Germinal center (tissue), 1 donor: ENCODE measurements at places on chromosomes 16 and 17.
A peak's percentile ranks its signal among the peaks of the same experiment; 100 is the strongest.

DNA sequence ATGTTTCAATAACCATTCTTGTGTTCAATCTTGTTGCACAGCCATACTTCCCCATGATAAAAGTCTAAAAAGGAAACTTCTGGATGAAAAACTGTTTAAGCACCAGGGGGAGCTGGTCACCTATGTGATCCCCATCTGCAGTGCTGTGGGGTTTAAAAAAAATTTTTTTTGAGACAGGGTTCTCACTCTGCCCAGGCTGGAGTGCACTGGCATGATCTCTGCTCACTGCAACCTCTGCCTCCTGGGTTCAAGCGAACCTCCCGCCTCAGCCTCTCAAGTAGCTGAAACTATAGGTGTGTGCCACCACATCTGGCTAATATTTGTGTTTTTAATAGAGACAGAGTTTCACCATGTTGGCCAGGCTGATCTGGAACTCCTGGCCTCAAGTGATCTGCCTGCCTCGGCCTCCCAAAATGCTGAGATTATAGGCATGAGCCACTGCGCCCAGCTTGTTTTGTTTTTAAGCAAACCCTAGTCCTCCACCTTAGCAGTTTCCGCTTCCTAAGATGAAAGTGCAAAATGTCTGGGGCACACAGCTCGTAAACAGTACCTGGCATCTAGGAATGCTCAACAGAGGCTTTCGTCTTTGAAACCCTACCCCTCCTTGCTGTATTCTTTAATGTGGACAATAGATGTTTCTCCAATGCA lies 25.4 kb downstream of the DNAJA2 start:
- peak; percentile 47 for DNase-seq

DNA sequence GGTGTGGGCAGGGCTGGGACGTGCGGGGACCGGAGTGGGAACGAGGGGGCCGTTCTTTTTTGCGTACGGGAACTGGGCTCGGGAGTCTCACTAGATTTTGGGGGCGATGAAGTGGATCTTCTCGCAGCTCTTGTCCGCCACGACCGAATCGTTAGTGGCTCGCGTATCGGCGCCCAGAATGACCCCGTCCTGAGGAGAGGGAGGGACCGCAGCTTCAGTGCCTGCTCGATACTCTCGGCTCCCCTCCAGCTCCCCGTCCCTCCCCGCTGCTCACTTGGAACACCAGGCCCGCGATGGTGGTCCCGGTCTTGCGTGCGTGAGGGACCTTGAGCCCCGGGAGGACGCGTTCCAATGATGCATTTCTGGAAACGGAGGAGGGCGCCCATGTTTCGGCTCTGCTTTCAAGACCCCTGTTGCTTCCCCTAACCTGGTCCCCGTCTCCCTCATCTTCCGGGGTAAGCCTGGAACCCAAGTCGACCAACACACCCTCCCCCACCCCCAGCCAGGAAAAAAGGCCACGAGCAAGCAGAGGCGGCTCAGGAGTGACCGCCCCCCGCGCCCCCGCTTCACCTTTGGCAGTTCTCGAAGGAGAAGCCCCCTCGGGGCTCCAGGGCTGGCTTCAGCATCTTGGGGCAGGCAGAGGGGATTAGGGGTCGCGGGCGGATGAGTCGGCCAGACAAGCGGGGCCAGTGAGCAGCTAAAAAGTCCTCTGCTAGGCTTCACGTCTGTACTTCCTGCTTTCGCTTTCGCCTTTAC lies at the start of gene PSMB10:
Gene PSMB10 (minus strand): TSS at position 727 of the 756 bp plus-strand sequence. CDS start 101 bp downstream, at position 626.
- DNase-seq = peak; percentile 77

DNA sequence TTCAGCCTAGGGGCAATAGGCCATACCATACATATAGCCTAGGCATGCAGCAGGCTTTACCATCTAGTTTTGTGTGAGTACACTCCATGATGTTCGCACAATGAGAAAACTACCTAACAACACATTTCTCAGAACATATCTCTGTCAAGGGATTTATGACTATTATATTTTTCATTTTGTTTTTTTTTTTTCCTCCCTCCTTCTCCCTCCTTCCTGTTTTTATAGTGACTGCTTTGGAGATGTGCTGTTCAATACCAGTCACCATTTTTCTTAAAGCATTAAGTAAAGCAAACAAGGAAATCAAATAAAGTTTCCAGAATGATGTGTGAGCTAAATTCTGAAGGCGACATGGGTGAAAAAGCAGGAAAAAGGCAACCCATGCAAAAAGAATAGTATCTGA lies 194.6 kb downstream of the STX8 start:
- DNase-seq = no peak

DNA sequence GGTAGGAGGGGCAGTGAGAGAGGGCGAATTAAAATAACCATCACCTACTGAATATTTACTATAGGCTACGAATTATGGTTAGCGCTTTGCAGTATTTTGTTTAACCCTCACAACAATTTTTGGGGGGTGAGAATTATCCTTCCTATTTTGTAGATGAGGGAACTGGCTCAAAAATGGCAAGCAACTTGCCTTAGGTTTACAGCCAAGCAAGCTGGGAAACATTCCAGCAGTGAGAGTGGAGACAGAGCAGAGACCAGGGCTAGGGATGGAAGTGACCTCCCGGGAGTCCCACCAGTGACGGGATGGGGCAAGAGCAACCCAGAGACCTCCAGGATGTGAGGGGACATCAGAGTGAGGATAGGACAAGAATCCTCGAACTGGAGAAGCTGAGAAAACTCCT lies 352 bp upstream of the VMO1 start:
- no peak for DNase-seq

- no peak for DNase-seq
Measured at GRCh38 chr16:83994703-83995102, 26.7 kb downstream of the NECAB2 start.

DNA sequence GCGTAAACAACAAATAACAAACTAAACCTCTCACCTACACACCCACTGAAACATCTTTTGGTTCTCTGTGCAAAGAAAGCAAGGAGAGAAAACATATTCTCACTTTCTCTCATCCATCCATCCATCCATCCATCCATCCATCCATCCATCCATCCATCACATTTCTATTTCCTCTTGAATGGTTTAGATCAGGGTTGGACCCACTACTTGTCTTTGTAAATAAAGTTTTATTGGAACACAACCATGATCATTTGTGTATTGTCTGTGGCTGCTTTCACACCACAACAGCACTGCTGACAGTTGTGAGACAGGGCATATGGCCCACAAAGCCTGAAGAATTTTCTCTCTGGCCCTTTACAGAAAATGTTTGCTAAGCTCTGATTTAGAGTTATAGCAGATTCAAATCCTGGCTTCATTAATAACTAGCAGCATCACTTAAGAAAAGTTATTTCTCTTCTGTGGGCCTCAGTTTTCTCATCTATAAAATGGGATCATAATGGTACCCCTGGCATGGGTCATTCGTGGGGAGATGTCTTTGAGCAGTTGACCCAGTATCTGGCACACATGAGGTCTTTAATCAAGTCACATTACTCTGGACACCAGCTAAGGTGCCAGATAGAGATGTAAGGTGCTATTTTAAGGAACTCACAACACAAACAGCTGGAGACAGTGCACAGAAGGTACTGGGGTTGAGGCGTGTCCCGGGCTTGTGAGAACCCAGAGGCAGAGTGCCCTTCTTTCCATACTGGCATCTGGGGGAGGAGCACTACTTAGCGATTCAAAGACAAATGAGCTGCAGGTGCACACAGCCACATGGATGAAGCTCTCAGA lies 146.3 kb downstream of the CMIP start:
- no peak for DNase-seq

DNA sequence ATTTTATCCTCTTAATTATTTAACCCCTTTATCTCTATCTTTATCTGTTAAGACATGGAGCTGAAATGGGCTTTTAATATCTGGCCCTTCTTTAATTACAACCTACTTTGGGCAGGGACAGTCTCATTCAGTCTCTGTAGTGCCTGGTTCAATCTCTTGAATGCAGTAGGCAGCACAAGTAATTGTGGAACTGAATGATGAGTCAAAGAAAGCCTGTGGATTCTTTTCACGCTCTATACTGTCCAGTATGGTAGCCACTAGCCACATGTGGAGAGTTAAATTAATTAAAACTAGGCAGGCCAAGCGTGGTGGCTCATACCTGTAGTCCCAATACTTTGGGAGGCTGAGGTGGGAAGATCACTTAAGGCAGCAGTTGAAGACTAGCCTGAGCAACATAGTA lies 9.3 kb downstream of the BPTF start:
- no peak for DNase-seq

GRCh38 chr17:43442711-43443110 lies 41.1 kb upstream of the DHX8 start:
- no peak for DNase-seq

- DNase-seq = no peak
Measured at GRCh38 chr17:73657473-73658116, 13.3 kb upstream of the SDK2 start.

- DNase-seq = no peak
Measured at GRCh38 chr17:32998887-32999228, 7.2 kb downstream of the SPACA3 start.

DNA sequence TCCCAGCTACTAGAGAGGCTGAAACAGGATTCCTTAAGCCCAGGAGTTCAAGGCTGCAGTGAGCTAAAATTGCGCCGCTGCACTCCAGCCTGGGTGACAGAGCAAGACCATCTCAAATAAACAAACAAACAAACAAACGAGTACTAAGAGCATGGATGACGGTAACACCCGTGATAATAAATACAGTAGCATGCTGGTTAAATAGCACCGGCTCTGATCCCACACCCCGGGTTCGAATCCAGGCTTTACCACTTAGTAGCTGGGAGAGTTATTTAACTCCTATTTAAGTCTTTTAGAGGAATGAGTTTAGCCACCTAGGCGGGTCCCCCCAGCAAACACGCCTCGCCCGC lies 301 bp upstream of the METTL22 start:
- no peak for DNase-seq

DNA sequence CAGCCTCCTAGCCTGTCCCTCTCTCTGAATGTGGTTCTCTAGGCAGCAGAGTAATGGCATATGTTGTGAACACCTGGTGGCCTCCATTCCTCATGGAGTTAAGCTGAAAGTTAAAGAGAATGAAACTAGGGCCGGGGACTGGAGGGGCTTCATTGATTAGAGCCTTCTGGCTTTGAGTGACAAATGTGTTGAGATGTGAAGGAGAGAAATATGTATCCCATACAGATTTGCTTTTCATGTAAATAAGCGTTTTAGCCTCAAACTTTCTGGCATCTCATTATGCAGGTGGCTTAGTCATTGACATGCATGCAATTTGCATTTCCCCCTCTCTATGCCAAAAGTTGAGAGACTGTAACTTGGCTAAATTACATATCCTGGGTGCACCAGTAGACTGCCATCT lies 537.7 kb upstream of the EEF2KMT start:
- DNase-seq = no peak

- no peak for DNase-seq
Measured at GRCh38 chr17:82709676-82710498, 6.6 kb upstream of the FN3KRP start.

- no peak for DNase-seq
Measured at GRCh38 chr16:14364386-14365199, 265.5 kb downstream of the PARN start.

GRCh38 chr16:55390630-55391237 lies 66.7 kb downstream of the IRX6 start:
- DNase-seq = no peak

- DNase-seq = no peak
Measured at GRCh38 chr17:57006040-57006439, 28.1 kb downstream of the SCPEP1 start.

DNA sequence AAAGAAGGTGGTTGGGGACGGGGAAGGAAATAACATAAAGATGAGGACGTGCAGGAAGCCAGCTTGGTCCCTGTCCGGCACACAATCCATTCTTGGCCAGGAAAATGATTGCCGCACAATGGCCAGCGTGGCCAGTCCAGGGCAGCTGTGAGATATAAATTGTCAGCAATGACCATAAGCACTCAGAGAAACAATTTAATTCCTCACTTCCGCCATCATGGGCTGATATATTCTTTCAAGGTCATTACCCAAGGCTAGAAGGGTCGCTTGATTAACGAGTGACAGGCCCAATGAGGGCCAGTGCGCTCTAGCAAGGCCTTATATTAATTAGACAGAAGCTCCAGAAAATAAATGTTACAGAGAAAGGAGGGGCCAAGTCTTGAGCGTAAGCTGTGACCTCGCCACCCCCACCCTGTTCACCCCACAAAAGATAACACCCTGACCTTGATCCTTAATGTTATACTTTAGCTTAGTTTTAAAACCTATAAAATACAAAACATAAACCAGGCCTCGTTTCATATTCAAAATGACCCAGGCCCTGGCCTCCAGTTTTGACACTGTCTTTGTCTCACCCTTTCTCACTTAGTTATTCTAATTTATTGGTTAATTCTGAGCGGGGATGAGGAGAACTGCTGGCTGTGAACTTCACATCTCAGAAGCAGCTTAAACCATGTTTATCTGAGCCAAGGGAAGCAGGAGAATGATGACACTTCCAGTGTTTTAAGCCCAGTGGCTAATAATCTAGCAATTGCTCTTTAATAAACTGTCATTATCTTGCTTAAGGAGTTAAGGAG lies 478.3 kb upstream of the ZFHX3 start:
- no peak for DNase-seq

DNA sequence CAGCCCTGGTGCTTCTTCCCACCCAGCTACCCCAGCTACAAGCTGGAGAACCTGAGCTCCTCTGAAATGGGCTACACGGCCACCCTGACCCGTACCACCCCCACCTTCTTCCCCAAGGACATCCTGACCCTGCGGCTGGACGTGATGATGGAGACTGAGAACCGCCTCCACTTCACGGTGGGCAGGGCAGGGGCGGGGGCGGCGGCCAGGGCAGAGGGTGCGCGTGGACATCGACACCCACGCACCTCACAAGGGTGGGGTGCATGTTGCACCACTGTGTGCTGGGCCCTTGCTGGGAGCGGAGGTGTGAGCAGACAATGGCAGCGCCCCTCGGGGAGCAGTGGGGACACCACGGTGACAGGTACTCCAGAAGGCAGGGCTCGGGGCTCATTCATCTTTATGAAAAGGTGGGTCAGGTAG lies 3.6 kb downstream of the GAA start:
- no peak for DNase-seq

DNA sequence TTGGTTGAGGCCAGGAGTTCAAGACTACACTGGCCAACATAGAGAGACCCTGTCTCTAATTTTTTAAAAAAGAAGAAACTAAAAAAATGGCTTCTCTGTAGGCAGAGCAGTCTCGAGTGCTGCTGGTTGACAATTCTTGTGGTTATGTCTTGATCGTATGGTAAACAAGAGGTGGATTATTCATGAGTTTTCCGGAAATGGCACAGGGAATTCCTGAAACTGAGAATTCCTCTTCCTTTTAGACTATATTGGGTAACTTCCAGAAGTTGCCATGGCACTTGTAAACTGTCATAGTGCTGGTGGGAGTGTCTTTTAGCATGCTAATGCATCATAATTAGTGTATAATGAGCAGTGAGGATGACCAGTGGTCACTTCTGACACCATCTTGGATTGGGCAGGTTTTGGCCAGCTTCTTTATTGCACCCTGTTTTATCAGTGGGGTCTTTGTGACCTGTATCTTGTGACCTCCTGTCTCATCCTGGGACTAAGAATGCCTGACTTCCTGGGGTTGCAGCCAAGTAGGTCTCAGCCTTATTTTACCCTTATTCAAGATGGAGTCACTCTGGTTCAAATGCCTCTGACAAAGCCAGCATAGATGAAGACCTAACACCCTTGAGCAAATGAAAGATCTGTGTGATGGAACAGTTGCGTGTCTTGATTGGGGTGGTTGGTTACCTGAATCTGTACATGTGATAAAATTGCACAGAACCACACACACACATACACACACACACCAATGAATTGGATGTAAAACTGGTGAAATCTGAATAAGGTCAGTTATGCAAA lies 30.2 kb downstream of the BMERB1 start:
- no peak for DNase-seq

GRCh38 chr16:85417156-85417860 lies 195.8 kb upstream of the GSE1 start:
- DNase-seq = no peak
